ENCODE measurements at places on chromosomes 6 and 20.

GRCh38 chr20:48019496-48019895 is 234.2 kb upstream of the SULF2 start:
- no peak for DNase-seq

DNA sequence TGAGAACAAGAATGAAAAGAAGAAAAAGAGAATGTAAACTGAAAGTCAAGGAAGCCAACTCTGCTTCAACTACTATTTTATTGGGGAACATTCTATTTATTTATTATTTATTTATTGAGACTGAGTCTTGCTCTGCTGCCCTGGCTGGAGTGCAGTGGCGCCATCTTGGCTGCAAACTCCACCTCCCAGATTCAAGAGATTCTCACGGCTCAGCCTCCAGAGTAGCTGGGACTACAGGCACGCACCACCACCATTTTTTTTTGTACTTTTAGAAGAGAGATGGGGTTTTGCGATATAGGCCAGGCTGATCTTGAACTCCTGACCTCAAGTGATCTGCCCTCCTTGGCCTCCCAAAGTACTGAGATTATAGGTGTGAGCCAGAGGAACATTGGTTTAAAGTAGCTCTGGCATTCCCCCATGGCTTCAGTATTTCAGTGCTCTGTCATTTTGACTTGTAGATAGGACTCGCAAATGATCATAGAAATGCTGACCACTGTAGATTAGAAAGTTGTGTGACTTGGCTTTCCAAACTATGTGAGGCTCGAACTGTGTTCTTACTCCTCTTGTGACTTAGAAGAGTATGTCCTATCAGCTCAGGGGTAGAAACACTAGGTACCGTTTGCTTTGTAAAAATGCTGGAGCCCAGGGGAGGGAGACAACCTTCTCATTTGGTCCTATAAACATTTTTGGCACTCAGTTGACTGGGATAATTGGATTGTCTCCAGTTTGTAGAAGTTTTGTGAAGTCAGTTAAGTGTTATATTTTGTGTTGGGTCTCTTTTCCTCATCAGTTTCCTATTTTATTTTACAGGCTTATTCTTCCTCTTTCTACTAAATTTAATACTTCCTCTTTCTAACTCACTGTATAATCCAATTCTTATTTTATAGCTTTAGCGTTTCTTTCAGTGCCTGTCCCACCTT is 544.9 kb upstream of the CITED2 start:
- no peak for DNase-seq

DNA sequence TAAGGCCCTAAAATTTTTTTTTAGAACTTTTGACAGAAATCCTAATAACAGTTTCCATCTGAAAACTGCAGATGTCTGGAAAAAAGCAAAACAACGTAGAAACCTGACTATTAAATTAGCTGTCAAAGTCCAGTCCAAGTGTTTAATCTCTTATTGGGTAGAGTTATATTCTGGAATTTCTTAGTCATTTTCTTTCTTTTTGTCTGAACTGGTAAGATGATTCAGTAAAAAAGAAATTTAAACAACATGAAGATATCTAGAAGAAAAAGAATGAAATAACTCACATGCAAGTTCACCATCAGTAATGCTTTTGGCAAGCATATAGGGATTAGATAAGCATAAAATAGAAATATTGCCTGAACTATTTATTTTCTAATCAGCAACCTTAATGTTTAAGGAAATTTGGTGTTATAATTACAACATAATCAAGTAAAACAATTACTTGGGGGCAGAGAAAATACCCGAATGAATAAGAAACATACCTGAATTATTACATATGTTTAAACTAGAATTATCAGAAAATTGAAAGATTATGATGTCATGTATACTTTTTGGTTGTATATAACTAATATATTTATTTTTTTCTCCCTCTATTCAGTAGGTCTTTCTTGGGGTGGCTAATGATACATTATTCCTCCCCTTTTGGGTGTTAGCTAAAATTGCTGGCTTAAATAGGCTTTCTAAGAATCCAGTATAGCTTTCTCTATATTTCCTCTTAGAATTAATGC is 51.1 kb downstream of the FAM83B start:
- no peak for DNase-seq

DNA sequence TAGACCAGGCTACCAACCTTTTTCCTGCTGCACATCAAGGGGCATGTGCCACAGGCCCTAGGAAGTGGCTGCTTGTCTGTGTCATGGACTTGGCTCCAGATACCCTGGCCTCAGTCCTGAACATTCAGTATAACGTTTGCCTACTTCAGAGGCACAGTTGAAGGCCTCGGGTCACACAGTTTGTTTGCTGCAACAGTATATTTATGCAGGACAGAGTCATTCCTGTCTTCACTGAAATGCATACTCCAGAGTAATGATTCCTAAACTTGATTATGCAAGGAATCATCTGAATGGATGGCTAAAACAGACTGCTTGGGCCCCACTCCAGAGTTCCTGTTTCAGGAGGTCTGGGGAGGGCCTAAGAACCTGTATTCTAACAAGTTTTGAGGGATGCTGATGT is 149.4 kb downstream of the KLHL32 start:
- DNase-seq: no peak

- no peak for DNase-seq
Measured at GRCh38 chr6:85506441-85507093, 56.7 kb downstream of the NT5E start.

- no peak for DNase-seq
Measured at GRCh38 chr6:15948930-15949900, 179.7 kb upstream of the MYLIP start.

DNA sequence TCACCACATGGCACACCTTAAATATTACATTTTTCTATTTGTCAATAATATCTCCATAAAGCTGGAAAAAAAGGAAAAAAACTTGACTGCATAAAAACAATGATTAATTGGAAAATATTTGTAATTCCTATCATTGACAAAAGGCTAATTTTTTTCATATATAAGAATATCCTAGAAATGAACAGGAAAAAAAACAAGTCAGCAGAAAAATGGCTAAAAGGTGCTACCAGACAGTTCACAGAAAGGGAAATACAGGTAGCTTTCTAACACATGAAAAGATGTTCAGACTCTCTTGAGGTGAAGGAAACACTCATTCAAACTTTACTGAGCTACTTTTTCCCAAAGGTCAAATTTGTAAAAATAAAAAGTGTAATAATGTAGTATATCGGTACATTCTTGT is 104.1 kb upstream of the SCAF8 start:
- DNase-seq: no peak

- DNase-seq: no peak
Measured at GRCh38 chr6:164663634-164664033, 645.8 kb downstream of the C6orf118 start.

Data from BJ (cell line).